ENCODE measurements at places on chromosomes 2 and 18.

DNA sequence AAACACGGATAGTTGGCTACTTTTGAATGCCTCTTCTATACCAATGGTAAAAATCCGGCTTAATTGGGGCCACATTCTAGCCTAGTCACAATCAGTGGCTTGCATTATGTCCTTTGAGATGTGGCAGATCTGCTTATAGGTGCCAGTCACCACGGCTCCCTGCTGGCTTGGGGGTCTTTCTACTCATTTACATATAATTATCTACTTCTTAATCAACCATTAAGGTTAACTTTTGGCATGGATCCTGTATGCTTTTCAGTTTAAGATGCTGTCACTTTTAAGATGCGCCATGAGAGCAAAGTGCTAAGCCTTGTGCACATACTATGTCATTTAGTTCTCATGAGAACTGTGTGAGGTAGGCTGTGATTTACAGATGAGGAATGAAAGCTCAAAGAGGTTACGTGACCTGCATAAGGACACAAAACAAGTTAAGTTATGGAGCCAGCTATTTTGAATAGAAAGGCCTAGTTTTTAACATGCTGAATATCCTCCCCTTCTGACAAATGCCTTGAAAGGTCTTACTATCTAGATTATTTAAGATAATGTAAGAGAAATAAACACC is 4.1 kb downstream of the NEDD4L start:
- no peak for DNase-seq

- DNase-seq = no peak
Measured at GRCh38 chr2:132646540-132647108, 23.4 kb downstream of the LYPD1 start.

GRCh38 chr2:4135765-4136164 is 432.4 kb downstream of the DCDC2C start:
- no peak for DNase-seq

DNA sequence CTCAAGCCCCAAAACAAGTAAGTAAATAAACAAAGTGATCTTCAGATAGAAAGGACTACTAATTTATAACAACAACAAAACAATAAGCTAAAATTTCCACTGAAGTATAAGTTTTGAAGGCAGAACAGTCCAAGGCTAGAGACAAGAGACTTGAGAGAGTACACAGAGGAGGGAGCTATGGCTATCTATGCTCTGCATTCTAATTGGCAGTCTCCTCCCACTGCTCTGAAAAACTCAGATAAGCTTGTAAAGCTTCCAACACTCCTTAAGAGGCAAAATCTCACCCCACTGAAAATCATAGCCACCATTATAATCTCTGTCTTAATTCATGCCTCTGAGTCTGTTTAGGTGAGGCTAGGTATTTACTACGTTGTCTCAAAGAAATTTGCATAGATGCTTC is 714.6 kb upstream of the LRATD1 start:
- DNase-seq = no peak

- no peak for DNase-seq
Measured at GRCh38 chr2:44768438-44769236, 172.9 kb upstream of the SIX3 start.

DNA sequence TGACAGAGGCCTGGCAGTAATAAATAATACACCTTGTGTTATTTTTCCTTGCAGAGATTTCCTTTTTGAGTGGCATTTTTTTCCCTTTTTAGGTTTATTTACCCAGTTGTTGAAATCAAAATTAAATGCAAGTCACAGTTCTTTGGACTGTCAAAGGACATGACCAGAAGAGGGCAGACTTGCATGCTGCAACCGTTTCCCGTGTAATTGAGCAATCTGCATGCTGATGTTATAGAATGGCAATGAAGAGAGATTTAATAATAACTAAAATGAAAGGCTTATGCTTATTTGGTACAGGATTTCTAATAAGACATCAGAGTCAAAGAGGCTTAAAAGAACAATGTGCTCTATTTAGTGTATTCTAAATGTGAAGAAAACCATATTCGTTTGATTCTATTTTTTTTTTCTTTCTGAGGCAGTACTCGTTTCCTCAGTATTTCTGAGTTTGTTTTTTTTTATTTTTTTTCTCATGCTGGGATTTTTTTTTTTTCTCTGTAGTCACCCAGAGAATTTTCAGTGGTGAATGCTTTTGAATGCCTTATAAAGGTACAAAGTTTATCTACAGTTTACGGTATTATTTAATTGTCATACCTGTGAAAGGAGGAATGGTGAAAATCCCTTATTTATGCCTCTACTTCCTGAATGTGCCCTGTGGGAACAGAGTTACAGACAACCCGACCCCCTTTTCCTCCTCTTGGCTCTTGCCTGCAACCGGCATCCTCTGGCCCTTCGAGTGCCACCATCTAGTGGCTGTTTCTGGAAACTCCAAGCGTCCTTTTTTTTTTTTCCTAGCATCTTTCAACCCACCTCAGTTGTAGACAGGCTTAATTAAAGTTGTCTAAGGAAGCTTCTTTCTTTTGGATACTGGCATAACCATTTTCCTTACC is 368.5 kb downstream of the LRRTM1 start:
- DNase-seq = no peak

GRCh38 chr2:100580367-100581276 is 17.8 kb downstream of the PDCL3 start:
- DNase-seq = no peak

- no peak for DNase-seq
Measured at GRCh38 chr2:23404426-23404825, 19.4 kb downstream of the KLHL29 start.

DNA sequence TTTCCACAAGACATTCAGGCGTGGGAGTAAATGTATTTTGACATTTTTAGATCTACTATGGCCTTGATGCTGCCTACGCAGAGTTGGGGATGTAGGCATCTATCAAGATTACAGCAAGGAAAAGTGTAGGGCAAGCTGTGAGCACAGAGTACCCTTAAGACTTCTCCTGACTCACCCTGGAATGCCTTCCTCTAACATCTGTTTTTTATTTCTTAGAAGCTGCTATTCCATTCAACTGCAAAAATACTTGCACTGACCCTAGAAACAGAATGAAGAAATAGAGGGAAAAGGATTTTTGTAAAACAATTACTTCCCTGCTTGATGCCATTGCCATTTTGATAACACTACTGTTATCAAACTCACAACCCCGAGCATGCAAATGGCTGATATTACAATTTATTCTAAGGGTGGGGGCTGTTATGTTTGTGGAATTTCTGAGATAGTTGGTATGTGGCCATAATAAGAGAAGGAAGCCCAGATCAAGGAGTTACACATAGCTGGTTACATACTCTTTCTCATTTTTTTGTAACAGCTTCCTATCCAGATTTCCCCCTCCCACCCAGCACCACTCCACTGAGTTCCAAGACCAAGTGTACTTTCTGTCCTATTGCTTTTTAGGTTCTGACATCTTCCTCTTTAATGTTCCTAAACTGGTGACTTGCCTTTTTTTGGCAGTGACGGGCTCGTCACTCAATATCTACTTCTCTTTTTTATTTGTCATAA is 6.0 kb upstream of the ROCK1 start:
- DNase-seq = no peak

DNA sequence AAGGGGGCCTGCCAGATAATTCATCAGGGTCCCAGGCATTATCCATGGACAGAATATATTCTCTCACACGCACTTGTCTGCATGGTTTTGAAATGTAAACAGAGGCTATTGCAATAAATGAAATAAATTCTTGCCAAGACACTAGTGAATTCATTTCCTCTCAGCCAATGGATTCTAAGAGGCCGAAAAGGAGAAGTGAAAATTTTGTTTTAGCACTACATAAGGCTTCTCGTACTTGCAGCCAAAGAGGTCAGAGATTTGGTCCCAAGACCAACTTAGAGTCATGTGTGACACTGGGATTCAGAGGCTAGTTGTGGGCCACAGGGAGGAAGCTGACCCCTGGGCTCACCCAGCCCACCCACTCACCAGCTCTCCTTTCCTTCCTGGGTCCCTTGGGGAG is 184.1 kb upstream of the GLI2 start:
- DNase-seq = no peak

DNA sequence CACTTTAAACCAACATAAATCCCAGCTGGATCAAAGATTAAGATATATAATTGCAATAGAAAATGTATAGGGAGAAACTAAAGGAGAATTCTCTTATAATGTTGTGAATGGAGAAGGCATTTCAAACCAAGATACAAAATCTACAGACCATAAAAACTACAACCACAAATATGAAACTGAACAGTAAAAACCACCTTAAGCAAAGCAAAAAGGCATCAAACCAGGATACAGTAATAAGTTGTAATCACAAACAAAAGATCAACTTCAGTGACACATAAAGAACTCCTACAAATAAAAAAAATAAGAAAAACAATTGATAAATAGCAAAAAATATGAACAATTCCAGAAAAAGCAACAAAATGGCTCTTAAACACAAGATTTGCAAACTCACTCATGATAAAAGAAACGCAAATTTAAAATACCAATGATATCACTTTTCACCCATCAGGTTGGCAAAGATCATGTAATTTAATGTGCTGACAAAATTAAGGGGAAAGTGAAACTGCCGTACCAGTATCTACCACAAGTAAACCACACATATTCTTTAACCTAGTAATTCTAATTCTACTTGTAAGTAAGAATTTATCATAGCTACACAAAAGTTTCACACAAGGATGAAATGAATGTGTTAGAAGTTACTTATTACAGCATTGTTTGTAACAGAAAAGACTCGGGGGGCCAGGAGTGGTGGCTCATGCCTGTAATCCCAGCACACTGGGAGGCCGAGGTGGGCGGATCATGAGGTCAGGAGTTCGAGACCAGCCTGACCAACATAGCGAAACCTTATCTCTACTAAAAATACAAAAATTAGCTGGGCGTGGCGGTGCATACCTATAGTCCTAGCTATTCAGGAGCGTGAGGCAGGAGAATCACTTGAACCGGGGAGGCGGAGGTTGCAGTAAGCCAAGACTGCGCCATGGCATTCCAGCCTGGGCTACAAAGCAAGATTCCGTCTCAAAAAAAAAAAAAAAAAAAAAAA is 101.9 kb downstream of the USP34 start:
- no peak for DNase-seq

DNA sequence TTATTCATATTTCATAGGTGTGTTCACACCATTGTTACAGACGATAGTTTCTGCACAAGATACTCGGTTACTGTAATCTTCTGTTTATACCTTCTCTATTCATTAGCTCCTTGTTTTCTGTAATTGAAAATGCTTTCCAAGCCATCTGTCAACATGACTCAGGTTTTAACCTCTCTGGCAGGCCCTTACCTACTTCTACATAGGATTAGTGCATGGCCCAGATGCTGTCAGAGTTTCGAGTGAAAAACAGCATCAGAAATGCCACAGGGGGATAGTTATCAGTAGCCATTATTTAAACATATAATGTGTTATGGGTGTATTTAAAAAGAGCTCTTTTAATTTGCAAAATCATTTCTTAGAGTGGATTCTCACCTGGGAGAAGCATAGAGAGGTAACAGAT is 596.4 kb downstream of the FBXO15 start:
- DNase-seq = no peak

DNA sequence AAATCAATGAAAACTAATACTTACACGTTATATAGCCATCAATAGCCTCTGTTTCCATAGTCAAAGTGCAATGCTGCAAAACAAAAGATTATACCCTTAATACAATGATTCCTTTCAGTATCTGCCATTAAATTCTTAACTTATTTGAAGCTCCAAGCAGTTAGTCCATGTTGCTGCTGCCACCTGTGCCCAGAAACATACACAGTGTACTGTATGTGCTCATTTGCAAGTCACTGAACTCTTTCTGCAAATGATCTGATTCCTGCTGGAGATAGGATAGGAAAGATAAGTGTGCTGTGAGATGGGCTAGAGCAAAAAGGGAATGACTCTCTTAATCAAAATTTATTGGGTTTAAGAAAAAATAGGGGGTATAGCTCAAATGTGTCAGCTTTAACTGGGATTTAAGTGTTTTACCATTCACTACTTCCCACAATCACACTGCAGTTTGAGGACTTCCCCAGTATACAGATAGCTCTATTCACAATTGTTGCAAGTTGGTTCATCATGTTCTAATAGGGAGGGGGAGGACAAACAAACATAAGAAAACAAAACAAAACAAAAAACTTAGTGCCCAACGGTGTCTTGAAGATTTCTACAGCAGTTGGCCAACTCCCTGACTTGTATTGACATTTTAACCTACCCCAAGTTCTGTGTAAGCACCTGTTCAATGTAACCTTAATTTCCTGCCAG is 2.7 kb downstream of the IKZF2 start:
- DNase-seq = no peak

DNA sequence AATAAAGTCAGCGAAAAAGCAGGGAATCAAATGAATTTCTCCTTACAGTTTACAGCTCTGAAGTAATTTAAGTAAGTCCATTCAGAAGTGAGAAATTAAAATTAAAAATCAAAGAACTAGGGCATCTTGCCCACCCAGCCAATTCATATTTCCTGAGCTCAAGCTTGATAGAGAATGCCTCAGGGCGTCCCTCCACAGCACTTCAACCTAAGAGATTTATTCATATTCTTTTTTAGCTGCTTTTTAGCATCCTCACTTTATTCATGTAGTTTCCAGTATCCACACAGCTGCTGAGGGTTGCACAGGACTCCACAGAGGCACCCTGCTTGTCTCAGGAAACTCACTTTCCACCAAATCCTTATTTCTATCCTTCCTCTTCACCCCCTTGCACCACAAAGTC is 900.3 kb downstream of the BCL11A start:
- no peak for DNase-seq

DNA sequence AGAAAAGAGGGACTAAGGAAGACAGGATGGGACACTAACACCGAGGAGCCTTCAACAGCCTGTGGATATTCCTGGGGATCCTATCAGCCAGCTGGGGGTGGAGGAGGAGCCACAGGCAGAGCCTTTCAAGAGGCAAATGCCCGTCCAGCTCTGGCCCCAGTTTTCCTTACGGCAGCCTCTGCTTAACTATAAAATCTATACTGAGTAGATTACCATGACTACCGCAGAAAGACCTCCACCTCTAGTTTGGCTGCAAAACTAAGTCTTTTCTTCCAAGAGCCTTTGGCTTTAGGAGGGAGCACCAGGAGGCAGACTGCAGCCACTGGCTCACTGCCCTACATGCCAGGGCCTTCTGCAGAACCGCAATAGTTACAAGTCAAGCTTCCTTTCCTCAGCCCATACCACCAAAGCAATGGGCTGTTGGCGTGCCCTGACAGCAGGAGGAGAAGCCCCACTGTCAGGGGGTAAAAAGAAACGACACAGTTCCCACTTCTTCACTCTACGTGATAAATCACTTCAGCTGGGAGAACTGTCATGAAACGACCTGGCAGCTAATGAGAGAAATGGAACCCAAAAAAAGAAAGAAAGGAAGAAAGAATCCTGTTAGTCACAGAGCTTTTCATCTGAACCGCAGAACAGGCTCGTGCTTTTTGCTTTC is 25.1 kb upstream of the CREB1 start:
- DNase-seq = no peak

- DNase-seq = no peak
Measured at GRCh38 chr2:43305517-43305916, 79.1 kb upstream of the ZFP36L2 start.

DNA sequence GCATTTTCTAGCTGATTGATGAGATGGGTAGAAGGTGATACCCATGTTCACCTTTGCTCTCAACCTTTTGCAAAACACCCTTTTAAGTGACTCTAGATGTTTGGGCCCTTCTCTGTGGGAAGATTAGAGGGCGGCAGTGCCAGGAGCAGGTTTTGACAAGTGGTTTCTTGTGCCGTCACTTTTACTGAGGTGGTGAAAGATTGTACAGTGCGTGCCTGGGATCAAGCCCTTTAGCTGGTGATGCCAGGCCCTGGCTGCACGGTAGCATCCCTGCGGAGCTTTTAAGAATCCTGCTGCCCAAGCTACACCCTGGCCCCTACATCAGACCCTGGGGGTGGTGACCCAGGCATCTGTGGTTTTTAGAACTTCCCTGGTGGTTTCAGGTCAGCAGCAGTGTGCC is 29.1 kb downstream of the MTCL1 start:
- DNase-seq = no peak
